ENCODE measurements at places on chromosomes 7 and 10.

- DNase-seq = no peak
These were observed 248.7 kb downstream of the CAMK1D start for GRCh38 chr10:12597788-12598765.

- DNase-seq = no peak
These were observed 133.3 kb upstream of the LAMB4 start for GRCh38 chr7:108263425-108263824.

GRCh38 chr10:23368816-23369640 is 24.4 kb upstream of the C10orf67 start:
- no peak for DNase-seq

DNA sequence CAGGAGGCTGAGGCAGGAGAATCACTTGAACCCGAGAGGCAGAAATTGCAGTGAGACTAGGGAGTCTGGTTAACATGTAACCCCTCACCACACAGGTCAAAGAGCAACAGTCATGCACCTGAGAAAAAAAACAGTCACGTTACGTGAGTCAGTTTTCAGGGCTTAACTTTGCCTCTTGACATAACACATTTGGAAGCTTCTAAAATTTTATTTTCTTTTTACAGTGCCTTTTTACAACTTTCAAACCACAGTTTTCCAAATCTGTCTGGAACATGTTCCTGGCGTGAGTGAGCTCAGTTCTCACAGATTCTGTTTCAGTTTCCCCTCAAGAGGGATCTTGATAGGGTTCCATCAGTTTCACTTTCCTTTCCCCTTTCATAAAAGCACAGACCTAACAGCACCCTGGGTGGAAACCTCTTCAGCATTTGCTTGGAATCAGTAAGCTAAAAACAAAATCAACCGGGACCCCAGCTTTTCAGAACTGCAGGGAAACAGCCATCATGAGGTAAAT is 4.4 kb downstream of the IFIT3 start:
- DNase-seq = no peak

DNA sequence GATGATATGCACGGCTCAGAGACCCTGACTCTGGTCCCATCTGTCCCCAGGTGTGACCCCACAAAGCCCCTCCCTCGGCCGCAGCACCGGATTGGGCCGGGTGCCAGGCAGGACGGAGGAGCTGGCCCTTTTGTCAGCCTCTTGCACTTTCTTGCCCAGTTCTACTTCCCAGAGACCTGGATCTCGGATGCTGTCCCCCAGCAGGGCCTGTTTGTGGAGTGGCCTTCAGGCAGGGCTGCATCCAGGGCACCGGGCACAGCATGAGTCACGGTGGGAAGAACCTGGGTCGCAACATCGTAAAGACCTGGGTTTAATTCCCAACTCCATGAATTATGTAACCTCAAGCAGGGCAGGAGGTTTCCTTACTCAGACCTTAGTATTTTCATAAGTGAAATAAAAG is 158.4 kb upstream of the SH2B2 start:
- DNase-seq = no peak

GRCh38 chr10:80158598-80159127 is 26.1 kb downstream of the PLAC9 start:
- DNase-seq = no peak

DNA sequence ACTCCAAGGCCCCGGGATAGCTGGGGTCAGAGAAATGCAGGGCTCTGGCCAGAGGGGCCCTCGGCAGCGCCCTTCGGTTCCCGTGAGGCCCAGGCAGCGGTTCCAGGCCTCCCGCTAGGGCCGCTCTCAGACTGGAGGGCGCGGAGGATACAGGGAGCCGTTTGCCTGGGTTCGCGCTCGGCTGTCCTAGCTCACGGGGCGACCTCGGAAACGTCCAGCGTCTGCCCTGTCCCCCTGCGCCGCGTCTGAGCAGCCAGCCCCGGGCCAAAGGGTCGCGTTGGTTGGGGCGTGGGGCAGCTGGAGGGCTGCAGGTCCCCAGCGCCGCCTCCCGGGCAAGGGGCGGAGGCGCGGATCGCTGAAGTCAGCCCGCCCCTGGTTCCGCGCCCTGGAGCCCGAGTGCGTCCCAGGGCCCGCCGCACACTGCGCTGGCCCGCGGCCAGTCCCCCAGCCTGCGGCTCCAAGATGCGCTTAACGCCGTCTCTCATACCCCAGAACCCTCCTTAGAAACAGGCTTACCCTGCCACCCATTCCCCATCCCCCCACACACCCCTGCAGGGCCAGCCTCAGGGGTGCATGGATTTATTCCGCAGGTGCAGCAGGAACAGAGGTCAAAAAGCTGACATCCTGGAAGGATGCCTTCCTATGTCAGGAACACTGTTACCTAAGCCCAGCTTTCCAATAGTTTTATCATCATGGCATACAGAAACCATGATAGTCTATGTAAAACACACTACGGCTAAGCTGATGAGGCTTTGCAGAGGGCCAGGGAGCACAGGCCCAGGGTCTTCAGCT is 22.1 kb upstream of the OPN4 start:
- DNase-seq = no peak

- DNase-seq = no peak
These were observed 19.9 kb upstream of the INSYN2A start for GRCh38 chr10:127216274-127216673.

DNA sequence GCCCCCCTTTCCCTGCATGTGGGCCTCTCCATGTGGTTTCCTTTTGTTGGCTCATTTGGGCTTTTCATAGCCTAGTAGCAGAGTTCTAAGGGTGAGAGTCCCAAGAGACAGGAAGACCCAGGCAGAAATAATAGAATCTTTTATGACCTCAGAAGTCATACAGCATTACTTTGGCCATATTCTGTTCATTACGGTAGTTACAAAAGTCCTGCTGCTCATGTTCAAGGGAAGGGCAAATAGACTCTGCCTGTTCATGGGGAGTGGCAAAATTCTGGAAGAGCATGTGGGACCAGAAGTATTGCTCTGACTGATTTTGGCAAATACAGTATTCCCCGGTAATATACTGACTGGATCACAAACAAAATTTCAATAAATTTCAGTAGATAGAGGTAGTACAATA is 910.3 kb downstream of the LRMDA start:
- no peak for DNase-seq

- DNase-seq = no peak
These were observed 192.5 kb downstream of the GFRA1 start for GRCh38 chr10:116080553-116080952.

GRCh38 chr10:131226446-131227162 is 84.9 kb downstream of the TCERG1L start:
- no peak for DNase-seq

GRCh38 chr10:84177541-84178141 is 4.0 kb downstream of the GPR15LG start:
- DNase-seq = no peak

- DNase-seq = no peak
These were observed 4.6 kb downstream of the NCAPG2 start for GRCh38 chr7:158700008-158700407.

- DNase-seq = no peak
These were observed 14.5 kb downstream of the LIMK1 start for GRCh38 chr7:74097937-74098614.

GRCh38 chr7:113408999-113409398 is 290.6 kb upstream of the SMIM30 start:
- DNase-seq = no peak

- no peak for DNase-seq
These were observed 10.0 kb downstream of the ERLIN1 start for GRCh38 chr10:100175875-100176274.

- DNase-seq = no peak
These were observed 153.1 kb upstream of the MEOX2 start for GRCh38 chr7:15839416-15840100.

DNA sequence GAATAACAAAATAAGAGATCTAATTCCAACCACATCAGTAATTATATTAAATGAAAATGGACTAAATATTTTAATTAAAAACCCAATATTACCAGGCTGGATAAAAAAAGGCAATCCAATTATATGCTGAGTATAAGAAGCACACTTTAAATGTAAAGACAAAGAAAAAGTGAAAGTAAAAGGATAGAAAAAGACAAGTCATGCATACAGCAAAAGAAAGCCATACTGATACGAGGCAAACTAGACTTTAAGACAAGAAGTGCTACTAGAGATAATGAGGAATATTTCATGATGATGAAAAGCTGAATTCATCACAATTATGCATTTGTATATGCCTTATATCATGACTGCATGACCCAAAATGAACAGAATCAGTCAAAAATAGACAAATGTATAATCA is 628.6 kb downstream of the PHTF2 start:
- no peak for DNase-seq

GRCh38 chr10:88042160-88043100 is 179.0 kb downstream of the PTEN start:
- no peak for DNase-seq

DNA sequence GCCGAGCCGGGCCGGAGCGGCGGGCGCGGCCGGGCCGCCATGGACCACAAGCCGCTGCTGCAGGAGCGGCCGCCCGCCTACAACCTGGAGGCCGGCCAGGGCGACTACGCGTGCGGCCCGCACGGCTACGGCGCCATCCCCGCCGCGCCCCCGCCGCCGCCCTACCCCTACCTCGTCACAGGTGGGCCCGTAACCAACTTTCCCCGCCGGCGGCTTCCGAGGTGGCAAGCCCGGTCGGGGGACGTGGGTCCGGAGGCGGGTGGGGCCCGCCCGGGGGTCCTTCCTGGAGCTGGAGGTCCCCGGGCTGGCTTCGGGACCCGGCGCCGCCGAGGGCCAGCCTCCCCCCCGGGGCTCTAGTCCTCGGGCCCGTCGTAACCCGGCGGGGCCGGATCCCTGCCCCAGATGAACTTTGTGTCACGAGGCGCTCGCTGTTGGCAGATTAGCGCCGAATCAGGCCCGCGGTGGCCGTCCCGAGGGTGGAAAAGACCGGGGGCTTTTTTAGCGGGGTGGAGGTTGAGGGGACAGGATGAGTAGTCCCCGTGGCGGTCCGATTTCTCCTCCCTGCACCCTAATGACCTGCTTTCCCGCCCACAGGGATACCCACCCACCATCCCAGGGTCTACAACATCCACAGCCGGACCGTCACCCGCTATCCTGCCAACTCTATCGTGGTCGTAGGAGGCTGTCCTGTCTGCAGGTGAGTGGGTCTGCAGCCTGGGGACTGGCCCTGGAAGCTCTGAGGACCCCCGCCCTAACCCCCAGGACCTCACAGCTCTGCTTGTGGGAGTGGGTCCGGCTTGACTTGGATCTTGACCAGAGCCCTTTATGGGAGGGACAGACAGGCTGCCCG is 496 bp downstream of the BRI3 start:
- DNase-seq = no peak

- no peak for DNase-seq
These were observed 192.2 kb upstream of the SVIL start for GRCh38 chr10:29826801-29827450.

- DNase-seq = no peak
These were observed 288.7 kb downstream of the SDK1 start for GRCh38 chr7:3589752-3590151.

DNA sequence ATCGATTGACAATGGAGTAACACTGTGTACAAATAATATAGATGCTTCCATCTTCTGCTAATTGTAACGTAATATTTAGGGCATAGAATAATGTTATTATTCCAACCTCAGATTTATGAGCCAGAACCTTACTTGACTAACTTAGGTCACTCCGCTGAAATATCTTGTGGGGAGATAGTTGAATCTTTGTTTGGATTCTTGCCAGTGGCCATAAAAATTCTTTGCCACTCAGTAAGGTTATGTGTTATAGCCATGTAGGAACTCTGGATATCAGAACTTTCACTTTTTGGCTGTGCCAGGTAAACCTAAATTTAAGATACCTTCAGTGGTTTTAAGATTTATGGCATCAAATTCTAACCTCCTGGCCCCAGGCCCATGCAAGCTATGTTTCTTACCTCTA is 197.6 kb downstream of the WDR11 start:
- DNase-seq = no peak

DNA sequence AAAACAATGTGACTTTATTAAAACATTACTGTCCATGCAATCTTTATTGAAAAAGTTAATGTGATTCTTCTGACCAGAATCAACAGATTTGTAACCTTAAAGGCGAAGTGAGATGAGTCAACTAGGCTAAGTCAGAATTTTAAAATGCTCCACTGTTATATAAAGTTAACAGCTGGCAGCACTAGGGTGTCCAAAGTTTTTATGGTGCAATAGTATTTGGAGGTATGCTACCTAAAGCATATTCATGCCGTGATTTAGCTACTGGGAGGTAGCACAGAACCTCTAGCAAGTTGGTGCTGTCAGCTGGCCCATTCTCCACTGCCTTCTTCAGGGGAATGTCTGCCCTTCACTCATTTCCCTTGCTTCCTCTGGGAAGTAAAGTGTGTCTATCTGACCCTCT is 126.7 kb downstream of the RAPGEF5 start:
- DNase-seq = no peak

DNA sequence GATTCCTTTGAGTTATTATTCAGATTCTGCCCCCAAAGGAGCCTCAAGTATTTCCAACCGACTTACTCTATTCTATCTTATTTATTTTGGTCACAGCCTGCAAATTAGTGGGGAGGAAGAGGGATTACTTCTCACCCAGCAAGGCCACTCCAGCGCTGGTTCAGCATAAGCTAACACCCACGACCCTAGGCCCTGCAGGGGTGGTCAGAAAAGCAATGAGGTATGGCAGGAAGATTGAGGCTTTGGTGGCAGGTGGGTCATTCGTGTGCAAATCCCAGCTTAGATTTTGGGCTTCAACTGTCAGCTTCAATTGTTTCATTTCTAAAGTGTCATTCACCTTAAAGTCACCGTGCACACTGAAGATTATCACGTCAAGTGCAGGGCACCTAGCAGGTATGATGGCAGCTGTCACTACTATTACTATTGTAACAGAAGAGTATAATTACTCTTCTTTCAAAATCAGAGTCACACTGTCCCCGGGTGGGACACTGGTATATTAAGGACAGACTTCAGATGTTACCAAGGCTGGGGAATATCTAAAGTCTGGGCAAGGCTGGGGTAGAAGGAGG is 48.8 kb upstream of the OPTN start:
- no peak for DNase-seq

GRCh38 chr7:139728203-139728602 is 49.6 kb downstream of the HIPK2 start:
- no peak for DNase-seq

GRCh38 chr7:109044691-109045090 is 475.0 kb downstream of the DNAJB9 start:
- no peak for DNase-seq

DNA sequence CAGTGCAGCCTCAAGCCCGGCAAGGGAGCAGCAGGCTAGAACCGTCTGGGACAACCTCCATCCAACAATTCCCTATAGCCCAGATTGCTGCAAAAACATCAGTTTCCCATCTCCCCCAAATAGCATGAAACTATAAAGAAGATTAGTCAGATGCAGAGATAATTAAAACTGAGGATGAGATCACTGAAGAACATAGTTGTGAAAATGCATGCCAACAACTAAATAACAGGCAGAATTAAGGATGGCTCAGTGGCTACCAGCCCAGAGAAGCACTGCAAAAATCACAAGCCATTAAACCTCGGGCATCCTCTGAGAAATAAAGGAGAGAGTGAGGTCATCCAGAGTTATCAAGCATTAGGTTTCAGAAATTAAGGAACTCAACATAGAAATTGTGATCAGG is 427.1 kb downstream of the TNS3 start:
- DNase-seq = no peak
